Activated CD4-positive, alpha-beta T cell treated with anti-CD3 and anti-CD28 coated beads, Interleukin-2, amount 50 U/mL, for 1 hour (primary cell): ENCODE measurements at places on chromosomes 4 and X.

DNA sequence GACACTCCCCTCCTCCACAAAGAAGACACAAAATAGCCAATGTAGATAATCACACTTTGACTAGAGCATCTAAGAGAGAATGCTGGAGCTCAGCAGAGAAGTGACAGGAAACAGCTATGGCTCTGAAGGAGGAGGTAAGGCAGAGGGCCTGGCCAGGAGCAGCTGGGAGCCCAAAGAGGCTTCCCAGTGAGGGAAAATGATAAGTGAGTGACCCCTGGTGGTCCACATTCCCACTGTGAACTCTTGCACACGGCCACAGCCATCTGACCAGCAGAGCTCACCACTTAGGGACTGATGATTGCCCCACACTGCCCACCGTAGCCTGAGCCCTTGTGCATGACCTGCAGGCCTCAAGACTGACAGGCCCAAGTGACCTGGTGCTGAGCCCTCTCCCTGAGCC is 162.7 kb upstream of the GALNTL6 start:
- no peak for DNase-seq

DNA sequence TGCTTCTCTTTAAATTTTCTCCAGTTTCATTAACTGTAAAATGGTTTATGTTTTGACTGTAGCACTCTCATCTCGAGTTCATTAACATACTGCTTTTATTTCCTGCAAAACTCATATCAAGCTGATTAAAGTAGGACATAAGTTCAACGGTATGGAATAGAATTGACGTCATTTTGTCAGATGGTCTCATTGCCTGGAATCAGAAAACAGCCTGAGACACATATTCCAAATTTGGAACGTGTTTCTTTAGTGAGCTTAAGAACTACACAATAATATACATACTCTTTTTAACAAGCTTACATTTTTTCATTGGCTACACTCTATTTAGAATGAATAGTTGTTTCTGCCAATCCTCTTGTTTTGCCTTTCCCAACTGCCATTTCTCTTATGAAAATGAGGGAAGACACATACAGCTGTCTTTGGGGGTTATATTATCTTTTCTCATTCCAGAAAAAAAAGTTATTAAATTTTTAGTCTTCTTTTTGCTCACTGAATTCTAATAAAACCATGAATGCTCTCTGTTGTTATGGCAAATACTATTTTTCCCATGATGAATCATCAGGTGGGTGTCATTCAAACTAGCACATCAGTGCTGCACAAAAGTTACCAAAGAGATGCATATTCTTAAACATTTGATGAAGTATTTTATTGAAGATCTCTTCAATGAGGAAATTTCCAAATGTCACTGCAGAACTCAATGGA is 162.8 kb downstream of the GABRB1 start:
- DNase-seq = no peak

GRCh38 chr4:7956270-7956808 is 16.7 kb upstream of the AFAP1 start:
- no peak for DNase-seq

DNA sequence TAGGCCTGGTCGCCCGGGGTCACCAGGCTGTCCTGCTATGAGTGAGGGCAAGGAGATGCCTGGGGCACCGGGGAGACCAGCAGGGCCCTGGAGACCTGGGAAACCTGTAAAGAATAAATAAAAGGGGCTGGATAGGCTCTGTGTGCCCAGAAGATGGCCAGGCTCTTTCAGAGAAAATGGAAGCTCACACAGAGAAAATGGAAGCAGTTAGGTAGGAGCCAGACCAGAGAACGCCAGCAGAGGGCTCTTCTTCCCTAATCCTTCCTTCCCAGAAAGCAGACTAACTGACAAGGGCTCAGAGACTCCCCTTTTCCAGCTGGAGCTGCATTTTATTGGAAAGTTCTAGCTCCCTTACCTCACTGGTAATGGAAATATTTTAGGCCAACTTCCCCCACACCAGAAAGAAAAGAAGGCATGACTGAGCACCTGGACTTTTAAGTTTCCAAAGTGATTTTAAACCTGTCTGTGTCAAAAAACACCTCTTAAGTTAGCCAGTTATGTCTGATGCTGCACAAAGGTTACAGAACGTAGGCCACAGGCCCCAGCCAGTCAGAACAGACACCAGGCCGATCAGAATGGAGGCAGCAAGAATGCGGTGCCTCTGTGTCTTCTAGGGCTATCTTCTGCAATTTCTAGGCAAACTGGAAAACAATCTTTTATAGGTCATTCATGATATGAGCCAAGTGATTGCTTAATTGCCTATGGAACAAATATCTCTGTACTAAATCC is 74.0 kb downstream of the ATG4A start:
- no peak for DNase-seq

DNA sequence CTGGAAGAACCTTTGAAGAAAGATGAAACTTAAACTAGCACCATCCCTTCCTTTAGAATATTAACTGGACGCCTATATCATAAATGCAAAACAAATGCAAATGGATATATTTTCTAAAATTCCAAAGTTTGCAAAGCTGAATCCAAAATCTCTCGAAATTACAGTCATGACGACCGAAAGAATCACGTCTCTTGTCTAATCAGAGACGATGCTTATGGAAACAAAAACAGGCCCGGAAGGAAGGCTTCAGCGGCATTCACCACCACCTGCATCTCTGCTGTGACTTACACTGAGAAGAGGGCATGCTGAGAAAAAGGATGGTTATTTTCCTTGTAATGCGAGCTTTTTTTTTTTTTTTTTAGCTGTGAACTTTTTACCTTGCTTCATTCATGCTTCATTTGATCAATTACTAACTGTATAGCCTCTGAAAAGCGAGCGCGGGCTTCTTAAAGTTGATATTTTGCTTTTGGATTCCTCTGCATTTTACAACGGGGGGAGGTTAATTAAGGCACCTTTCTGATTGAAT is 209.3 kb downstream of the SOWAHB start:
- no peak for DNase-seq

- no peak for DNase-seq
These were observed 22.3 kb downstream of the TEC start for GRCh38 chr4:48247142-48247877.

- DNase-seq = peak; percentile 1
These were observed 648.7 kb upstream of the DIPK2B start for GRCh38 chrX:45849261-45849862.

DNA sequence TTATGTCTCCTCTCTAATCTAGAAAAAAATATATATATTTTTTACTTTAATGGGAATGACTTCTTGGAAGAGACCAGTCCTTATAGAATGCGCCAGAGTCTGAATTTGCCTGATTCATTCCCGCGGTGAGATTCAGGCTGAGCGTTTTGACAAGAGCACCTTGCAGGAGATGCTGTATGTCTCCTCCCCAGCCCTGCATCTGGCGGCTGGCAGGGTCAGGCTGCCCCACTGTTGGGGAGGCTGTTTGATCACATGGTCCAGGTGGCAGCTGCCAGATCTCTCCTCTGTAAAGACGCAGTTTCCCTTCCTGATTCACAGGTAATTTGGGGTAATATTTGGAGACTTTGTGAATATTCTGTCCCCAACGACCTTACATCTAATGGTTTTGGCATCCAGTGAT is 9.7 kb downstream of the PDZD4 start:
- no peak for DNase-seq

GRCh38 chrX:13043938-13044337 is 482 bp downstream of the FAM9C start:
- no peak for DNase-seq

DNA sequence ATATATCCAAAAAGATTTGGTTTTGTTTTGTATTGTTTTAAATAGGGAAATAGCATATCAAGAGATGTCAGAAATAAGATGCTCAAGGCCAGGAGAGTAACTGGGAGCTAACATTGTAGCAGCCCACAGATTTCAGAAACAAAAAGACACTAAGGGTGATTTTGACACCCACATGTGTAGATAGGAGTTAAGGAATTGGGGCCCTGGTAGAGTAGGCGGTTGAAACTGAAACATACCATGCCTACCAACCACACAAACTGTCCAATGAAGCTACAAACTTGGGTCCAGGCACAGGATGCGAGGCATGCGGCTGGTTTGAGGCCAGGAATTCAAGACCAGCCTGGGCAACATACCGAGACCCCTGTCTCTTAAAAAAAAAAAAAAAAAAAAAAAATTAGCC is 6.3 kb upstream of the HSPA4L start:
- no peak for DNase-seq

DNA sequence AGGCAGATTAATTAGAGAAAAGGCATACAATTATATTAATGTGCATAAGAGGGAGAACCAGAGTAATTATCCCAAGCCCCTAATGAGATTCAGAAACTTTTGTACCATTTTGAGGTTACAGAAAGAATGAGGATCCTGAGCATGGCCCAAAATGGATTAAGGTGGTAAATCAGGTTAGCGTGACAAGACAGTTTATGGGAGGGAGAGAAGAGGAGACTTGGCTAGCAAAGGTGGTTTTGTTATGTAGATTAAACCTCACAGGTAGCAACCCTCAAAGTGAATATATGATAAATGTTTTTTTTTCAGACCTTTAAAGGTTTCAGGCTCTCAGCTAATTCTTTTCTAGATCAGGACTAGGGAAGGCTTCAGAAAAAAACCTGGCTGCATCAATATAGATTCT is 781.8 kb downstream of the FAM133A start:
- no peak for DNase-seq

DNA sequence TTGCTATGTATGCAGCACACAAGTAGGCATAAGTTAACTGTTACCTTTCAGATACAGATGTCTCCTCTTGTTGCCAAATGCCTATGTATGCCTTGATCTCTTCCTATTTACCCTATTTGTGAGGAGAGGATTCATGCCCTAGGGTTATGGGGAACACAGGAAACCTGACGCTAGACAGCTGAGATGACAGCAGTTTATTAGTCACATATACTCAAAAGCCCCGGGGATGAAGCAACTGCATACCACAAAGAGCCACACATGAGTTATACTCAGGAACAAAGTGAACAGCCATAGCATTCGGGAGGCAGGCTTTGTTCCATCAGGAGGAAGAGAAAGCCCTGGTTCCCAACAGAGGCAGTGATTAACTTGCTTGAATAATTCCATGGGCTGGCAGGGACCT is 1011.7 kb upstream of the PCDH7 start:
- no peak for DNase-seq

DNA sequence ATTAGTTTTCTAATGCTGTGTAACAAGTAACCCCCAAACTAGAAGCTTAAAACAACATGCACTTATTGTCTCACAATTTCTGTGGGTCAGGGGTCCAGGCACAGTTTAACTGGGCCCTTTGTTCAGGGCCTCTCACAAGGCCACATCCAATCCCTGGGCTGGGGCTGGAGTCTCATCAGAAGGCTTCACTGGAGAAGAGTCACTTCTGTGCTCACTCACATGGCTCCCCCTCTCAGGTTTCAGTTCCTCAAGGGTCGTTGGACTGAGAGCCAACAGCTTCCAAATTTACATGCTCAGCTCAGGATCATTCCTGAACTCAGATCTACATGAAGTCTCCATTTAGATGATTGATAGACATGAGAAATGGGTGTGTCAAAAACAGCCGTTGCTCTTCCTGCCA is 77.1 kb downstream of the EVC start:
- no peak for DNase-seq

DNA sequence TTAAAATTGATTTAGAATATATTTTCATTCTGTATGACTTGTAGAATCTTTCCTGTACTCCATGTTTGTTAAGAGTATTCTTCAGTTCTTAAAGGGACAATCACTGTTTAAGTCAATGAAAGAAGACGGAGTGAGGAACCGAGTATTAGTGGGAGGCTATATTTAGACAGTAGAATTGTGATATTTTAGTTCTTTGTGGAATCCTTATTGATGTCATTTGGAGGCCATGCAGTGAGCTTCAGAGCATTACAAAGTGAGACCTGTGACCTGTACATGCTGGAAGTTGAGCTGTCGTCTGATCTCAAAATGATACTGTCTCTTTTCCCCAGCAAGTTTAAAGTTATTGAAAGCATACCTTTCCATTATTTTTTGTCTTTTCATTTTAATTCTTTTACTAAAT is 394.7 kb downstream of the GALNTL6 start:
- DNase-seq = no peak

- DNase-seq = no peak
These were observed 1.4 kb downstream of the CXCR3 start for GRCh38 chrX:71616672-71617529.

- no peak for DNase-seq
These were observed 104.1 kb downstream of the ASB9 start for GRCh38 chrX:15165832-15166231.

DNA sequence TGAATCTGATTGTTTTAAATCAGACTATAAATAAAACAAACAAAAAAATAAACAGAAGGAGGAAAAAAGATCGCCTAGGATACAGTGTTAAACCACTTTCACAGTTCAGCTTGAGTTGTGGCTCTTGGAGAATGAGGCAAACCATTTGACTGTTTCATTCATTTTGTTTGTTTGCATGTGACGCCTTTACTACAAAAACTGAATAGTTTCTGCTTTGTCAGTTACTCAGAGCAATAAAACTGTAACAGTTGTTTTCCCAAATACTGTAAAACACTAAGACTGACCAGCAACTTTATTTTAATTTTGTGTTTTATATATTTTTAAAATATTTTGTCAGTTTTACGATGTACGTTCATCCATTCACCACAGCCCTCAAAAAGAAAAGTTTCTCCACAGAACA is 214.5 kb downstream of the FBXW7 start:
- DNase-seq = no peak

DNA sequence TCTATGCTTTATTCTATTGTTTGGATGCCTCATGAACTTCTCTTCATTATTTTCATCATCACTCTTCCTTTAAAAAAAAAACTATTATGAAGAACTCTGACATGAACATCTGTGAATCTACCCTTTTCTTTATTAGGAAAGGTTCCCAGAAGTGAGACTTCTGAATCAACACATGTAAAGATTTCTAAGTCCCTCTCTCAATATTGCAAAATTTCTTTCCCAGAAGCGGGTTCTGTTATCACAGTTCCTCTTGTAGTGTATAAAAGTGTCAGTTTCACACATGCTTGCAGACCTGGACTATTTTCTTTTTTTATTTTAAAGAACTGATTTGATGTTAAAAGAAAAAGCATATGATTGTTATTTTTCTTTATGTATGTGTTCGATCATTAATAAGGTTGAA is 330.8 kb upstream of the KLF3 start:
- no peak for DNase-seq

- DNase-seq = no peak
These were observed 18.3 kb downstream of the TMEM31 start for GRCh38 chrX:103729015-103729414.

GRCh38 chrX:129705377-129705925 is 33.3 kb upstream of the XPNPEP2 start:
- DNase-seq = no peak

- DNase-seq = no peak
These were observed 15.1 kb upstream of the CBR4 start for GRCh38 chr4:169025184-169025583.

- no peak for DNase-seq
These were observed 61.8 kb downstream of the ZNF732 start for GRCh38 chr4:243426-243825.
